ENCODE measurements at places on chromosomes 13 and 19. TPM values are rescaled to one million over a fixed set of nuclear protein-coding genes. Genes with fewer than 3 reads are reported as not detected.

- peak overlapping the region; percentile 62 for H3K4me3 ChIP-seq
- peaks cover 31% of the 10 kb centered on the region for H3K4me1 ChIP-seq
- H3K27ac ChIP-seq: no peak overlapping the region
- peaks cover 46% of the 10 kb centered on the region for H3K27me3 ChIP-seq
- H3K36me3 ChIP-seq: no peaks in the 10 kb centered on the region
- DNase-seq: peak; percentile 49
Observed at GRCh38 chr13:20191311-20192157, 1.2 kb downstream of the GJB2 start.

- no peaks in the 10 kb centered on the region for H3K27me3 ChIP-seq
- H3K4me3 ChIP-seq: no peak overlapping the region
- H3K36me3 ChIP-seq: no peaks in the 10 kb centered on the region
- peak overlapping the region; percentile 82 for H3K27ac ChIP-seq
- peak; percentile 64 for DNase-seq
Observed at GRCh38 chr13:44854313-44855060, 134.8 kb downstream of the NUFIP1 start.

The SCN1B gene
- total RNA-seq: 1.3 TPM

The ZNF493 gene
- 23.2 TPM for total RNA-seq

- DNase-seq: no peak
- no peaks in the 10 kb centered on the region for H3K27me3 ChIP-seq
- no peaks in the 10 kb centered on the region for H3K36me3 ChIP-seq
- no peak overlapping the region for H3K27ac ChIP-seq
Observed at GRCh38 chr19:34484328-34484727, 2.8 kb downstream of the WTIP start.

DNA sequence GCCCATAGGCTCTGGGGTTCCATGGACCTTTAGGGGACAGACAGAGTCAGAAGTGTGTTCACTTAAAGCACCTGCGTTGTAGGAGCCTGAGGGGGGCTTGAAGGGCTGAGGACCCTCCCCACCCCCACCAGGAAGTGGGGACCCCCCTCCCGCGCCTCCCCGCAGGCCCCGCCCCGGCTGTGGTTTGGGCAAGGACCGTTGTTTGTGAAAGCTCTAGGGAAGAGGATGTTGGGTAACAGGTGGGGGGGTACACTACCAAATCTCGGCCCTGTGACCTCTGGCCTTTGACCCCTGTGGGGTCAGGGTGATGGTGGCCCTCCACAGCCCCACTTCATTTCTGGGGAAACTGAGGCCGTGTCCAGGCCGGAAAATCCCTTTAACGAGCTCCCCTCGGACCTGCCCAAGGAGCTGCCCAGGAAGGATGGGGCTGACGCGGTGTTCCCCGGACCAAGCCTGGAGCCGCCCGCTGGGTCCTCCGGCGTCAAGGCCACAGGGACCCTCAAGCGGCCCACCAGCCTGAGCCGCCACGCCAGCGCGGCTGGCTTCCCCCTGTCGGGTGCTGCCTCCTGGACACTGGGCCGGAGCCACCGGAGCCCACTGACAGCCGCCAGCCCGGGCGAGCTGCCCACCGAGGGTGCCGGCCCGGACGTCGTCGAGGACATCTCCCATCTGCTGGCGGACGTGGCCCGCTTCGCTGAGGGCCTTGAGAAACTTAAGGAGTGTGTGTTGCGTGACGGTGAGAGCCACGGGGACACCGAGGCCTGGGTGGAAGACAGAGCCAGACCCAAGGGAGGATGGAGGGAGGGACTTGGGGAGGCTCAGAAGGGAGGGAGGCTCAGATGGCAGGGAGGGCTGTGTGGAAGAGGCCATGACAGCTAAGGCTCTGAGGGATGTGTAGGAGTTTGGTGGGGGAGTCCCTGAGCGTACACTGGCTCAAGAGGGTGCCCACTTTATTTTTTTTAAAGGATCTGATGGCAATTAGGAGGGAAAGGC lies 1.3 kb downstream of the ARHGAP45 start:
- H3K27me3 ChIP-seq: no peaks in the 10 kb centered on the region
- peaks cover 54% of the 10 kb centered on the region for H3K4me1 ChIP-seq
- no peaks in the 10 kb centered on the region for H3K36me3 ChIP-seq

DNA sequence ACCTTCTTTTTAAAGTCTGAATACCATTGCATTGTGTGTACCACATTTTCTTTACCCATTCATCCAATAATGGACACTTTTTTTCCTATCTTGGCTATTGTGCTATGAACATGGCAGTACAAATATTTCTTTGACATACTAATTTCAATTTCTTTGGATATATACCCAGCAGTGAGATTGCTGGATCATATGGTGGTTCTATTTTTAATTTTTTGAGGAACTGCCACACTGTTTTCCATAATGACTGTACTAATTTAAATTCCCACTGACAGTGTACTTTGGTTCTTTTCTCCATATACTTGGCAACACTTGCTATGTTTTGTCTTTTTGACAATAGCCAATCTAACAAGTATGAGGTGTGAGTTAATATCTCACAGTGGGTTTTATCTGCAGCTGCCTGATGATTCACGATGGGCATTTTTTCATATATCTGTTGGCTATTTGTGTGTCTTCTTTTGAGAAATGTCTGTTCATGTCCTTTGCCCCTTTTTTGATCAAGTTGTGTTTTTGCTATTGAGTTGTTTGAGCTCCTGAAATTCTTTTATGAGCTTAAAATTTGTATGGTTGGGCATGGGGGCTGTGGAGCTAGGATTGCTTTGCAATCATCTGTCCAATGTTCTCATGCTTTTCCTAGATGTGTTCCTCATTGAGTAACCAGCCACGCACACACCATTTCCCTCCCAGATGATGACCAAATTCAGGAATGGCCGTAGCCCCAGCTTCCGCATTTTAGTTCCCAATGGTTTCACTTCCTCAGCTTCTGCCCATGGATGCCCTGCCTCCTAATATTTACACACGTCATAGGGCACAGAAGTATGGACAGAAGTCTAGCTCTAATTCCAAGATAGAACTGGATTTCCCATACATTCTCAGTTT lies 380.0 kb upstream of the SGCG start:
- H3K36me3 ChIP-seq: no peaks in the 10 kb centered on the region
- no peak overlapping the region for H3K4me3 ChIP-seq
- DNase-seq: peak; percentile 43
- H3K27me3 ChIP-seq: no peaks in the 10 kb centered on the region
- no peaks in the 10 kb centered on the region for H3K4me1 ChIP-seq

DNA sequence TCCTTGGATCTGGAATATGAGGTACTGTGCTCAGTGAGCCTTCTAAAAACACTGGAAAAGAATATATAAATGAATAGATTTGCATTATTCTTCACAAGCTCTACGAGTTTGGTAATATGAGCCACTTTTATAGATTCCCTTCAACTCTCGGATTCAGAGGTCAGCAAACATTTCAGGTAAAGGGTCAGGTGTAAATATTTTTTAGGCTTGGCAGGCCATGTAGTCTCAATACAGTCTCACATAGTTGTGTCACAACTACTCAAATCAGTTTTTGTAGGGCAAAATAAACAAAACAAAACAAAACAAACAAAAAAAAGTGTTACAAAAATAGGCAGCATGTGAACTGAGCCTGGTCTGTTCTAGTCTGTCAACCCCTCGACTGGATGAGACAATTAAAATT lies 57.4 kb downstream of the PSPC1 start:
- H3K27ac ChIP-seq: no peak overlapping the region
- H3K4me3 ChIP-seq: no peak overlapping the region
- H3K4me1 ChIP-seq: no peaks in the 10 kb centered on the region
- no peak for DNase-seq
- H3K27me3 ChIP-seq: no peaks in the 10 kb centered on the region
- peaks cover 60% of the 10 kb centered on the region for H3K36me3 ChIP-seq

DNA sequence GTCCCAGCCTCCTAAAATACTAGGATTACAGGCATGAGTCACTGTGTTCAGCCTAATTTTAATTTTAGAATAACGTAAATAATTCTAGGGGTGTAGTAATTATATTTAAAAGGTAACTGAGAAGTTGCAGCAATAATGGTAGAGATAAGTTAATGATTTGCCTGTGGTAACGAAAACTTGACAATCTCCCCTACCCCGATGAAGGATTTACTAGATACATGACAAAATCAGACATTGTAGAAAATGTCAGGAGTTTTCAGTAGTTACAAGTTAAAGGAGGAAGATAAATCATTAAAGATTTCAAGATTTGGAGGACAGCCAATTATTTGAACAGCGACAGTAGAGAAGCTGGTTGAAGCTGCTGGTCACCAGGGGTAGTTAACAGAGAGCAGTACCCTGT lies 652.2 kb upstream of the PCDH20 start:
- H3K36me3 ChIP-seq: no peaks in the 10 kb centered on the region
- H3K4me3 ChIP-seq: no peak overlapping the region
- H3K4me1 ChIP-seq: no peaks in the 10 kb centered on the region
- H3K27ac ChIP-seq: no peak overlapping the region
- DNase-seq: no peak
- no peaks in the 10 kb centered on the region for H3K27me3 ChIP-seq

DNA sequence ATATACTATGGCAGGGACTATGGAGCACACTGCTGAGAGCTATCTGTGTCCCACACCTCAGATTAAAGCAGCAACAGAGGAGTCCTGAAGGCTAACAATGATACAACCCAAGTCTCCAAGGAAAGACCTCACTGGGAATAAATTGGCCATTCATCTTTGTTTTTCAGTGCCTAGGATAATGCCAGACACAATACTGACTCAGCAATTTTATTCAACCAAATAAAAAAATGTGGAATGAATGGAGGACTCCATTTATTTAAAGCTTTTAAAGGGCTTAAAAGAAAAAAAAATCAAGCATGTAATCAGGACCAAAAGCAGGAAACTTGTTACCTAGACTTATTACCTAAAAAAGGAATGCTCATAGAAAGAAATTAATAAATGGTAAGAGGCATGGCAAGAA lies 960.5 kb downstream of the PCDH17 start:
- no peak for DNase-seq
- H3K4me3 ChIP-seq: no peak overlapping the region
- H3K4me1 ChIP-seq: no peaks in the 10 kb centered on the region
- no peaks in the 10 kb centered on the region for H3K27me3 ChIP-seq

- peaks cover 21% of the 10 kb centered on the region for H3K36me3 ChIP-seq
- peak; percentile 65 for DNase-seq
- H3K4me1 ChIP-seq: peaks cover 27% of the 10 kb centered on the region
- peak overlapping the region; percentile 50 for H3K4me3 ChIP-seq
- H3K27me3 ChIP-seq: peaks cover 11% of the 10 kb centered on the region
Observed at GRCh38 chr19:17327654-17328516, 6.8 kb downstream of the ANO8 start.

The HS6ST3 gene
- total RNA-seq: not detected

- H3K36me3 ChIP-seq: no peaks in the 10 kb centered on the region
- no peak overlapping the region for H3K4me3 ChIP-seq
- no peak overlapping the region for H3K27ac ChIP-seq
- DNase-seq: no peak
- H3K27me3 ChIP-seq: no peaks in the 10 kb centered on the region
Observed at GRCh38 chr19:33157906-33158305, 26.0 kb downstream of the WDR88 start.

The SIGLEC5 gene
- 1.8 TPM for total RNA-seq

The C2CD4C gene
- total RNA-seq: not detected

- DNase-seq: peak; percentile 85
- H3K4me3 ChIP-seq: peak overlapping the region; percentile 28
- H3K27ac ChIP-seq: peak overlapping the region; percentile 43
- H3K27me3 ChIP-seq: no peaks in the 10 kb centered on the region
- peaks cover 33% of the 10 kb centered on the region for H3K4me1 ChIP-seq
Observed at GRCh38 chr19:1360818-1361461, 22.8 kb upstream of the NDUFS7 start.

The PRSS57 gene
- total RNA-seq: not detected

- H3K36me3 ChIP-seq: no peaks in the 10 kb centered on the region
- no peak overlapping the region for H3K27ac ChIP-seq
- no peaks in the 10 kb centered on the region for H3K27me3 ChIP-seq
- no peaks in the 10 kb centered on the region for H3K4me1 ChIP-seq
- DNase-seq: no peak
- H3K4me3 ChIP-seq: no peak overlapping the region
Observed at GRCh38 chr19:51821456-51821855, 26.5 kb downstream of the FPR3 start.

DNA sequence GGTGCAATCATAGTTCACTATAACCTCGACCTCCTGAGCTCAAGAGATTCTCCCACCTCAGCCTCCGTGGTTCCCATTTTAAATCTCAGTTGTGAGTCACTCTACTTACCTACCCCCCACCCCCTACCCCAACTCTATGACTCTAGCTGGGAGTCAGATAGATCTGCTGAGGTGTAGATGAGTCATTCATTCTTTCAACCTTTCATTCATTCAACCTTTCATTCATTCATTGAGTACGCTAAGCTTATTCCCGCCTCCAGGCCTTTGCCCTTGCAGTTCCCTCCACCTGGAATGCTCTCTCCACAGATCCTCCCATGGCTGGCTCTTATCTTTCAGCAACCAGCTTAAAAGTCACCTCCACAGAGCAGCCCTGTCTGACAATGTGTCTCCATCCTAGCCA lies 1.1 kb upstream of the MAST1 start:
- no peak overlapping the region for H3K4me3 ChIP-seq
- peaks cover 56% of the 10 kb centered on the region for H3K4me1 ChIP-seq
- no peaks in the 10 kb centered on the region for H3K36me3 ChIP-seq
- H3K27ac ChIP-seq: no peak overlapping the region
- peaks cover 100% of the 10 kb centered on the region for H3K27me3 ChIP-seq

The ONECUT3 gene
- 0.29 TPM for total RNA-seq

The FBXO17 gene
- 19.1 TPM for total RNA-seq

GRCh38 chr13:98447881-98448641 lies 128.8 kb downstream of the STK24 start:
- peaks cover 38% of the 10 kb centered on the region for H3K4me1 ChIP-seq
- peak; percentile 74 for DNase-seq
- H3K27ac ChIP-seq: peak overlapping the region; percentile 76
- no peak overlapping the region for H3K4me3 ChIP-seq

- H3K27ac ChIP-seq: peak overlapping the region; percentile 94
- no peak overlapping the region for H3K4me3 ChIP-seq
- peaks cover 57% of the 10 kb centered on the region for H3K36me3 ChIP-seq
- DNase-seq: no peak
- peaks cover 60% of the 10 kb centered on the region for H3K4me1 ChIP-seq
- no peaks in the 10 kb centered on the region for H3K27me3 ChIP-seq
Observed at GRCh38 chr19:55684946-55685681, 10.1 kb downstream of the EPN1 start.

DNA sequence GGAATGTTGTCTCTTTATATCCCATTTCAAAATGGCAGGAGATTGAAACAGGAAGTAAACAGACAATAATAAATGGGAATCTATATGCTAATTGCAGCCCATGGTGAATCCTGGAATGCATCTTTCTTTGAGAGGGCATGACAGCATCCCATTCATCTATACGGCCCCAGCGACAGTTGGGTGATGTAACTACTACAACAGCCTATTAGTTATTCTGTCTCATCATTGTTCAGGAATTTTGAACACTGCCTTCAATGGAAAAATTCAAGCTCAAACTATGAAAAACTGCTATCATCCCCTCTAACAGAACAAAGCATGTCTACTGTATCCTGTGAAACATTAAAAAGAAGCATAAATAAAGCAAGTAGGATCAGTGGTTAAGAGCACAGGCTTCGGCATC lies 262.1 kb downstream of the DCT start:
- no peaks in the 10 kb centered on the region for H3K36me3 ChIP-seq
- H3K4me1 ChIP-seq: no peaks in the 10 kb centered on the region
- DNase-seq: no peak
- no peak overlapping the region for H3K4me3 ChIP-seq
- no peaks in the 10 kb centered on the region for H3K27me3 ChIP-seq

The ZNF442 gene
- 3.3 TPM for total RNA-seq

- H3K4me1 ChIP-seq: no peaks in the 10 kb centered on the region
- no peak overlapping the region for H3K4me3 ChIP-seq
- no peaks in the 10 kb centered on the region for H3K36me3 ChIP-seq
- no peaks in the 10 kb centered on the region for H3K27me3 ChIP-seq
- no peak for DNase-seq
Observed at GRCh38 chr13:53048880-53049279, 20.3 kb downstream of the OLFM4 start.
